Fibroblast of villous mesenchyme (primary cell): ENCODE measurements at places on chromosomes 1 and 21. TPM values are rescaled to one million over a fixed set of nuclear protein-coding genes. Genes with fewer than 3 reads are reported as not detected.

DNA sequence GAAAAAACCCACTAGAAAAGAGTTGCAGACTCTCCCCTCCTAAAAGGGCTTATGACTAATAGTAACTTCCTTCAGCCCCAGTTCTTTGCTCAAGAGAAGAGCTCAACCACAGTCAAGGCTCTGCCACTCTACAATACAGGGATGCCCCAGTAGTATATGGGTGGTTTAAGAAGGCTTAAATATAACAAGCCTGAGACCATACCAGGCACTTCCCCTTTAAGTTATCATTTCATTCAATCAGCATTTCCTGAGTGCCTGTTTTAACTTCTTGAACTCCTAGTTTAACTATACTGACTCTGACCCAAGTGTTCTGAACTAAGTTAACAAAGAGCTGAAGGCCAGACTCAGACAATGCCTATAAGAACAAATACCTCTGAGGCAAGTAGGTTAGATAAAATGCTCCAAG is 19.8 kb downstream of the PRPF38A start:
- peak; percentile 16 for DNase-seq

- peak; percentile 84 for DNase-seq
Measured at GRCh38 chr1:183039985-183040447, 16.8 kb downstream of the LAMC1 start.

- peak; percentile 75 for DNase-seq
Measured at GRCh38 chr1:162235241-162235800, 141.3 kb downstream of the SPATA46 start.

DNA sequence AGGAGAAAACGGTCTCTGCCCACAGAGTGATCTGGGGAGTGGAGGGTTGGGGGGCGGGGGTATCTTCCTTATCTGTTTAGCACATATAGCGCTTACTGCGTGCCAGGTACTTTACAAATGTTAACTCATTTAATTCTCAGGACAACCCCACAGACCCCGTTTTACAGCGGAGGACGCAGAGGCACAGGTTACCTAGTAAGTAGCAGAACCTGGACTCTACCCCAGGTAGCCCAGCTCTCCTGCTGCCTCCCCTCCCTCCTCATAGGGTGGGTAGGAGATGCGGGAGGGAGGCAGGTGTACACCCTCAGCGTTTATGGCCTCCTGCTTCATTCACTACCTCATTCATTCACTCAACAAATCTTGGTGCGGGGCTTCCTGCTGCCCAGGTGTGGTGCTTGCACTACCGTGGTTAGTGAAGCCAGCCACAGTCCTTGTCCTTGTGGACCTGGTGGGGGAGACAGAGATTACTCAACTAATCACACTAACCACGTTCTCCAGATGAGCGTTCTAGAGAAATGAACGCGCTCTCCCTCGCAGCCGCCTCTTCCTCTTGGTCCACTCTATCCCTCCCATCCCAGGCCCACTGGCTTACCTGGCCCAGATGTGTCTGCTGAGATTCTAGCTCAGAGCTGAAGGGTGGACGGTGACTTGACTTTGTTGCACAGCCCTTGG is 102.0 kb downstream of the IER5 start:
- DNase-seq = no peak

The CORT gene
- total RNA-seq = 0.32 TPM in 1 of 2 replicates, not detected in the other

The CFAP57 gene
- under 0.01 TPM in 2 replicates for total RNA-seq

The SFN gene
- 0.32 and 0.43 TPM in 2 replicates for total RNA-seq

The SLC9C2 gene
- not detected in 2 replicates for total RNA-seq

The MUTYH gene
- total RNA-seq = 9.3 and 15.1 TPM in 2 replicates
